ENCODE measurements at places on chromosomes 1 and 21.

- no peak for DNase-seq
Observed at GRCh38 chr1:14970799-14971141, 182.8 kb upstream of the TMEM51 start.

- no peak for DNase-seq
Observed at GRCh38 chr1:9247894-9248293, 13.3 kb downstream of the H6PD start.

GRCh38 chr1:219731771-219732170 lies 118.9 kb upstream of the ZC3H11B start:
- DNase-seq: no peak

DNA sequence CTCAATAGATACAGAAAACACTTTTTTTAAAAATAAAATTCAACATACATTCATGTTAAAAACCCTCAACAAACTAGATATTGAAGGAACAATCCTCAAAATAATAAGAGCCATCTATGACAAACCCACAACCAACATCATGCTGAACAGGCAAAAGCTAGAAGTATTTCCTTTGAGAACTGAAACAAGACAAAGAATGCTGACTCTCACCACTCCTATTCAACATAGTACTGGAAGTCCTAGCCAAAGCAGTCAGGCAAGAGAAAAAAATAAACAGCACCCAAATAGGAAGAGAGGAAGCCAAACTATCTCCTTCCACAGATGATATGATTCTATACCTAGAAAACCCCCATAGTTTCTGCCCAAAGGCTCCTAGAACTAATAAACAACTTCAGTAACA lies 46.2 kb upstream of the IVNS1ABP start:
- no peak for DNase-seq

DNA sequence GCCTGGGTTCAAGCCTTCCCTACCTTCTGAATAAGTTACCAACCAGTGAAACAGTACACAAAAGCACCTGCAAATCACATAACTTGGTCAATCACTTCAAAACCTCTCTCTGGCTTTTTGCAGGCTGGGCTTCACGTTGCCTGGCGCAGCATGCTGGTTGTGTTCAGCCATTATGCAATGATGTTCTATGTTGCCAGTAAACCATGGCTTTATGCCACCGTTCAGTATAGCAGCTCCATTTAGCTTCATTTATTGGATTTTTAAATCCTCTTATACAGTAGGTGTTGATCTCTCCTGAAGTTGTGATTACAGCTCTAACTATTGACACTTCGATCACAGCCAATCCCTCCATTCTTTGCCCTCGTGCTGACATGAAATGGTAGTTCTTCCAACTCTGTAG lies 233.6 kb upstream of the PTBP2 start:
- no peak for DNase-seq

DNA sequence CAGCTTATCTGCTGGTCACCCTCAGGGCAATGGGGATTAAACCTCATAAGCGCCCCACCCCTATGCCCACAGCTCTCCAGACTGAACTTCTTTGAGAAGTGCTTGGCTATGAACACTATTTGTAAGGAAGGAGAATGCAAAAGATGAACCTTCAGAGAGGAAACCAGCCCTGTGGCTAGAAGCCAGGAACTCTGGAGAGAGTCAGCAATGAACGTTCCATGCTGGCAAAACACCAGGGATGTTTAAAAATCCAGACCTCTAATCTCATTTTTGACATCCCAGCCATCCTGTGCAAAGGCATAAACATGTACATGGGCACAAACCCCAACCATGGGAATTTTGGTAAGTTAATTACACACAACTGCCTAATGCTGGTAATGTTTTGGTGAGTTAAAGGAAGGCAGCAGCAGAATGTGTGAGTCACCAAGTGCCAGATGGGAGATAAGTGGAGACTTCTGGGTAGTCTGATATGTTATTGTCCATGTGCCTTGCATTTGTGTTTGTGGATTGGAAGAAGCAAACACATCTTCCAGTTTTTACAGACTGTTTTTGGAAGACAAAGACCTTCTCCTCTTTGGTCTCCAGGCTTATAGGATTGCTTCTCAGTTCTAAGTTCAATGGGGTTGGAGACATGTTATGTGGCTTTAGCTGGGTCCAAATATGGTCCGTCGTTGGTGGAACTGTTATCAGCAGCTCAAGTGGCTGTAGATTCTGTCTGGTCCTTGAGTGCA lies 174.1 kb upstream of the ETV3 start:
- DNase-seq: no peak

DNA sequence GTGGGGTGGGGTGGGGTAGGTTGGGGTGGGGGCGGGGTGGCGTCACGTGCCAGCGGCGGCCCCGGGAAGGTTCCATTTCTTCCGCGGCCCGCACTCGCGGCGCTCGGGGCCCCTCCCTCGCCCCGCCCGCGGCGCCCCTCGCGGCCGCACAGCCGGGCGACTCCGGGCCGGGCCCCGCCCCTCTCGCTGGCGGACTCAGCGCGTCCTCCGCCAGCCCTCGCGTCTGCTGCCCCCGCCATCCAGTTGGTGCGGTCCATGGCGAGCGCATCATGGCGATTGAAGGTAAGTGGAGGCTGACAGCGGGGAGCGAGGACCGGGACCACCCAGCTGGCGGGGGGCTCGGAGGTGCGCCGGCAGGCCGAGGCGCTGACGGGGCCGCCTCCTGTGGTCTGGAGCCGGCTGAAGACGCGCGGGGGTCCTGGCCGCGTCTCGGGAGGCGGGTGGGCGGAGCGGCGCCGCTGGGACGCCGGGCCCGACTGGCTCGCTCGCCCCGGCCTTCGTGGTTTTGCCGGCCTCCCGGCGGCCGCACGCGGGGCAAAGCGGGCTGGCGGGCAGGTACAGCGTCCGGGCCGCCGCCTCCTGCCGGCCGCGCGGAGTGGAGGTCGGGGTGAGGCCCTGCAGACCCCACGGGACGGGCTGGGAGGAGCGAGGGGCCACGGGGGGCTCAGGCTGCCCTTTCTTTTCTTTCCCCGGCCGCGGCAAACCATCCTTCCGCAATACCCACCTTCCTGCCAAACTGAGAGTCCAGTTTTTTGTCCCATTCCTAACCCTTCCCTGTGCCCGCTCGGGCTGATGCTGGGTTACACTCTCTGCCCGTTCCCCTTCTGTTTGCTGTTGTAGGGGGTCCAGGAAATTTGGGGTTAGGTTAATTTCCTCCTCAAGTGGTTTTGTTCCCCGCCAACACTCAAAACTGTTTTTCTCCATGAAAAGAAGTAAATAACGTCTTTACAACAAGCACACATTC lies at the start of gene SYT14:
TSS of gene SYT14 (plus strand) at position 222 of the 964 bp plus-strand sequence. CDS start at position 270, 48 bp downstream.
- no peak for DNase-seq

- DNase-seq: no peak
Observed at GRCh38 chr1:196545222-196545621, 63.0 kb downstream of the KCNT2 start.

GRCh38 chr1:1889847-1890505 lies 911 bp downstream of the GNB1 start:
- no peak for DNase-seq

- no peak for DNase-seq
Observed at GRCh38 chr1:162177126-162177525, 107.6 kb downstream of the NOS1AP start.

DNA sequence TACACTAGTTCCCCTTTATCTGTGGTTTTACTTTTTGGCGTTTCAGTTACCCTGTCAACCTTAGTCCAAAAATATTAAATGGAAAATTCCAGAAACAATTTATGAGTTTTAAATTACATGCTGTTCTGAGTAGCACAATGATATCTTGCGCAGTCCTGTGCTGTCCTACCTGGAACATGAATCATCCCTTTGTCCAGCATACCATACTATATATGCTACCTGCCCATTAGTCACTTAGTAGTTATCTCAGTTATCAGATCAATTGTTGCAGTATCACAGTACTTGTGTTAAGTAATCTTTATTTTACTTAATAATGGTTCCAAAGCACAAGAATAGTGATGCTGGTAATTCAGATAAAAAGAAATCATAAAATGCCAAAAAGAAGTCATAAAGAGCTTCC lies 52.7 kb downstream of the AGBL4 start:
- no peak for DNase-seq

- no peak for DNase-seq
Observed at GRCh38 chr1:94920061-94920460, 6.8 kb downstream of the CNN3 start.

- DNase-seq: no peak
Observed at GRCh38 chr21:40602080-40602479, 244.9 kb downstream of the DSCAM start.

DNA sequence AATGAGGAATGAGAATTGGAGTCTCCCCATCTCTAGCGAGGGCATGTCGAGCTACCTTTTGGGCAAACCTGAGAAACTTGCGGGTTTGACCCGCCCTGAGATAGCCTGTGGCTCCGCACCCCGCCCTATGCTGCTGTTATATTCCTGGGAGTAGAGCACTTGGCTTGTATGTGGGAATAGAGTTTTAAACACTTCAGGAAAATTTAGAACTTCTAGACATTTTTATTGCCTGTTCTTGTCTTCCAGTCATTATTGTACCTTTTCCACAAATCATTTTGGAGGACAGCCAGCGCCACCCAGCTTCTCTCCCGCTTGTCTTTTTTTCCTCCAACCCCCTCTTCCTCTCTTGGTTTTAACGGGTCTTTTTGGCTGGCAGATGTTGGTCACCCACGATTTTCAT lies 738 bp downstream of the GNPAT start:
- peak; percentile 1 for DNase-seq

- DNase-seq: no peak
Observed at GRCh38 chr1:55127827-55128343, 87.3 kb downstream of the USP24 start.

DNA sequence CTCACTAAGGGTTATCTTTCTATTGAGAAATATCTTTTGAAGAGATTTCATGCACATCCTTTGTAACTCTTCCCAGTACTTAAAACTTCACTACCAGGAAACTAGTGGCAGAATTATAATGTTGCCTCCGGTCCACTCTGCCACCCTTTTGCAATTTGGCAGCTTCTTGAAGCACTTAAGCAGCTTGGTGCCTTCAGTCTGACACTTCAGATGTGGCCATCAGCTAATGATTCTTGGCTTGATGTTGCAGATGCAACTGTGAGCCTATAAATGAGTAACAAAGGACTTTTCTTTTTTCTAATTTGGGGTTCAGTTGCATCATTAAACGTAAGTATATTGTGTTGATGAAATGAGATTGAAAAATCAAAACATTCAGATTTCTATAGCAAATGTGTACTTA lies 187.5 kb upstream of the C21orf91 start:
- DNase-seq: no peak

GRCh38 chr1:204192589-204193352 lies 3.5 kb downstream of the KISS1 start:
- DNase-seq: no peak

DNA sequence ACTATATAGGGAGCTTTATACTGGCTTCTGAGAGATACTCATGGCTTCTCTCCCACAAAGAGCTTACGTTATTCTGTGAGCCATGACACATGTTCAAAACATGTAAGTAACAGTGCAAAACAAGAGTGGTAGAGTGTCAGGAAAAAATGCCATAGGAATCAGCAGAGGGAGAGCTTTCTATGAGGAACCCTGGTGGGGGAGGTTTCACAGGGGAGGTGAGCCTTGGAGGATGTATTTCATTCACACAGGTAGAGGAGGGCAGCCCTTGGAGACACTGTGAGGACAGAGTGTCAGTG lies 72.7 kb upstream of the LYST start:
- DNase-seq: no peak

GRCh38 chr1:66300972-66301451 lies 232.9 kb upstream of the SGIP1 start:
- DNase-seq: no peak

- no peak for DNase-seq
Observed at GRCh38 chr1:66505671-66506392, 28.1 kb upstream of the SGIP1 start.

DNA sequence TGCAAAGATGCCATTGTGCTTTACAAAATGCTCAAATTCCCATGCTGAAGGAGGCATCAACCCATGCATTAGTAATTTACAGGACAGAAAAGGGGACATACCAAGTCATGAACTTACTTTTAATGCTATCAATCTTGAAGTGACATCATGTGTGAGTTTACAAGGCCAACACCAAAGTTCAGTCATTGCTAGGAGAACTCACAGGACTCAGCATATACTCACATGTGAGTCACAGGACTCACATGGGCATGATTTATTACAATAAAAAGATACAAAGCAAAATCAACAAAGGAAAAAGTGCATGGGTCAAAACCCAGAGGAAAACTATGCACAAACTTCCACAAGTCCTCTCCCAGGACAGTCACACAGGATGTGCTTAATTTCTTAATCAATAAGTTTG lies 1656.0 kb downstream of the MRPL39 start:
- DNase-seq: no peak

- DNase-seq: no peak
Observed at GRCh38 chr1:53769780-53770179, 30.8 kb upstream of the GLIS1 start.

DNA sequence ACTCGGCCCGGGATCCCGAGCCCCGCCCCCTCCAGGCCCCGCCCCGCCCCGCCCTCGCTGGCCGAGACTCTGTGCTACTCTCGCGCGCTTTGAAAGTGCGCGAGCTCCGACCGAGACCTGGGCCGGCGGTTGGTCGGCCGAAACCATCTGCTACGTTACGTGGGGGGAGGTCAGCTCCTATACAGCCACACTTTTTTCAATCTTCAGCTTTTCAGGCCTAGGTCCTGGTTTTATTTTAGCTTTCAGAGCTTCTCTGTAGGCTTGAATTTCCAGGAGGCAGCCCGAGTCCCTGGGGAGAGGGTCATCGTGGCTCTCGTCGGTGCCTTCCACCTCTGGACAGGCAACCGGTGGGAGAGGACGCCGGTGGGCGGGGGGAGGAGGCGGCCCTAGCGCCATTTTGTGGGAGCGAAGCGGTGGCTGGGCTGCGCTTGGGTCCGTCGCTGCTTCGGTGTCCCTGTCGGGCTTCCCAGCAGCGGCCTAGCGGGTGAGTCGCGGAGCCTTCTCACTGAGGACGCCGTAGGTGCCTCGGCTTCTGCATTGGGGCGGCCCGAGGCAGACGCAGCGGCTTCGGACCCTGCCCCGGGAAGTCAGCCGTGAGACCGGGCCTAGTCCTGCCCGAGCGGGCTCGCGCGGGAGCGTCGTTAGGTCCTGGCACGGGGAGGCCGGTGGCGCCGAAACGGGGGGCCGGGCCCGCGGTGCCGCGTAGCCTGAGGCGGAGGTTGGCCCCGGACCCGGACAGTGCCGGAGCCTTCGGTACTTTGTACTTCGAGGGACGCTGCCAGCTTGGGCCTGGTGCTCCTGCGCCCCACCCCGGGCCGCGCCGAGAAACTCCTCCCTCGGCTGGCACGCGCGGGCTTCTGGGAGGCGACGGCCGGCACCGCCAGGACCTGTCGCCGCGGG lies at the start of gene TARDBP:
TSS of gene TARDBP (plus strand) at position 395 of the 900 bp plus-strand sequence. CDS start 1,074 bp downstream, outside the sequence.
- DNase-seq: peak; percentile 10

DNA sequence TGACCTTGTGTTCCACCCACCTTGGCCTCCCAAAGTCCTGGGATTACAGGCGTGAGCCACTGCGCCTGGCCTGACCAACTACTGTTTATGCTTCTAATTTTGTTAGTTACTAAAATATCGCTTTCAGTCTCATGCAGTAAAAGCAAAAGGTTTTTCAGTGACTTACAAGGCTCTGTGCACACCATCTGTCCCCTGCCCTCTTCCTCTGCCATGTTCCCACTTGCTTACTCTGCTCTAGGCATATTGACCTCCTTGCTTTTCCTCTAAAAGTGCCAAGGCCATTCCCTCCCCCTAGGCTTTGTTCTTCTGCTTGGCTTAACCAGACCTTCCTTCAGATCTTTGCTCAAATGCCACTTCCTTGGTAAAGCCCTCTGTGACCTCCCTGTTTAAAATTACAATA lies 276.9 kb downstream of the KIF26B start:
- no peak for DNase-seq

- DNase-seq: no peak
Observed at GRCh38 chr1:192608671-192609070, 27.3 kb upstream of the RGS13 start.

Data from NCI-H524 treated with DMSO at 0.1 percent for 48 hours (cell line).